NCI-H2029 treated with DMSO at 0.1 percent for 48 hours (cell line): ENCODE measurements at places on chromosomes 3 and 15.

DNA sequence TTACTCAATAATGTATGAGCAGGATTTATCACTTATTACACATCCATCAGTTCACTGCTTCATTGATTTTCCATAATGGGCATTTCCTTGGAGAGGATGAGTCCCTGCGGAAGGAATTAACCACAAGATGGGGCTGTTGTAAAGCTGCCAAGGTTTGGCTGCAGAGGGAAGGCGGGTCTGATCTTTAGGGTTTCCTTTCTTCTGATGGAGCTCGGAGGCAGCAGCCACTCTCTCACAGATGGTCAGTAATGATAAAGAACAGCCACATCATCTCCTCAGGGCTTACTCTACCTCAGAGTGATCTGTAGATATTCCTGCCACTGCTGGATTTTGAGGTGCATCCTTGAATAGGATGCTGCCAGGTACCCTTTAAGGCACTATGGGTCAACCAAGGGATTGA lies 115.2 kb downstream of the USP13 start:
- DNase-seq, result no peak

GRCh38 chr3:185732782-185733181 lies 92.1 kb downstream of the IGF2BP2 start:
- no peak for DNase-seq

GRCh38 chr3:64199932-64200331 lies 25.3 kb downstream of the PRICKLE2 start:
- no peak for DNase-seq

GRCh38 chr15:41490355-41490754 lies 3.3 kb upstream of the ITPKA start:
- peak; percentile 15 for DNase-seq

- DNase-seq, result no peak
Measured at GRCh38 chr3:193874997-193875593, 260.9 kb upstream of the HES1 start.

- DNase-seq, result no peak
Measured at GRCh38 chr3:48140336-48140757, 47.9 kb downstream of the CDC25A start.

- no peak for DNase-seq
Measured at GRCh38 chr3:150394606-150395005, 13.5 kb upstream of the TSC22D2 start.

GRCh38 chr3:108914774-108915641 lies 38.7 kb downstream of the GUCA1C start:
- peak; percentile 82 for DNase-seq

GRCh38 chr3:8629151-8630021 lies 15.2 kb downstream of the SSUH2 start:
- DNase-seq, result no peak

DNA sequence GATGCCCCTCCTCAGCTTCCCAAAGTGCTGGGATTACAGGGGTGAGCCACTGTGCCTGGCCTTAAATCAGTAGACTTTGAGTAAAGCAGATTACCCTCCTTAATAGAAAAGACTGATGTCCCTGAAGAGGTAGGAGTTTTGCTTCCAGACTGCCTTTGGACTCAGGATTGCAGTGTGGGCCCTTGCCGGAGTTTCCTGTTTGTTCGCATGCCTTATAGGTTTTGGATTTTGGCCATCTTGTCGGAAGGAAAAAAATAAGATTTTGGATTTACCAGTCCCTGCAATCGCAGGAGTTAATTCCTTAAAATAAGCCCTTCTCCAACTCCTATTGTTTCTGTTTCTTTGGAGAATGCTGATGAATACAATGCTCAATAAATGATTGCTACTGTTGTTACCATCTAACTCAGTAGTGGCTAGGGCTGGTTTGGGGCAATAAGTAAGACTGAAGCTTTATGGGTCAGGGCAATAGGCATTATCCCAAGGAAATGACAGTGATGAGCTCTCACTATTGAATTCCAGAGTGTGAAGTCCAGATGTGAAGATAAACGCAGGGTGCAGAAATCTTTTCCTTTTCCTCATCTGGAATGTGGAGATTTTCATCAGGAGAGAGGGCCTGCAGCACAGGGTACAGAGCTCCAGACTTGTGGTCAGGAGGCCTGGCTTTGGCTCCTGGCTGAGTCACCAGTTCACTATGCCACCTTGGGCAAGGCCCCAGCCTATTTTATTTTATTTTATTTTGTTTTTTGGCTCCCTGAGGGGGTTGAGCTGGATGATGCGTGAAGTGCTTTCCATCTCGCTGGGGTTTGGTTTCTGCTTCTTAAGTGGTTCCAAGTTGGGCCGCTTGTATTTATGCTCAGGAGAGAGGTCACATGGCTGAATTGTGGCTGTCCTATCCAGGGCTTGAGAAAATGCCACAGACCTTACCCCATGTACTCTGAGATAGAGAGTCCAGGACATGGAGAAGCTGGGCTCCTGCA lies 25.3 kb downstream of the FOXL2 start:
- no peak for DNase-seq
